Activated CD8-positive, alpha-beta memory T cell treated with anti-CD3 and anti-CD28 coated beads, Interleukin-2, amount 50 U/mL, for 4 hours (primary cell): ENCODE measurements at places on chromosomes 1 and 21.
A peak's percentile ranks its signal among the peaks of the same experiment; 100 is the strongest.

DNA sequence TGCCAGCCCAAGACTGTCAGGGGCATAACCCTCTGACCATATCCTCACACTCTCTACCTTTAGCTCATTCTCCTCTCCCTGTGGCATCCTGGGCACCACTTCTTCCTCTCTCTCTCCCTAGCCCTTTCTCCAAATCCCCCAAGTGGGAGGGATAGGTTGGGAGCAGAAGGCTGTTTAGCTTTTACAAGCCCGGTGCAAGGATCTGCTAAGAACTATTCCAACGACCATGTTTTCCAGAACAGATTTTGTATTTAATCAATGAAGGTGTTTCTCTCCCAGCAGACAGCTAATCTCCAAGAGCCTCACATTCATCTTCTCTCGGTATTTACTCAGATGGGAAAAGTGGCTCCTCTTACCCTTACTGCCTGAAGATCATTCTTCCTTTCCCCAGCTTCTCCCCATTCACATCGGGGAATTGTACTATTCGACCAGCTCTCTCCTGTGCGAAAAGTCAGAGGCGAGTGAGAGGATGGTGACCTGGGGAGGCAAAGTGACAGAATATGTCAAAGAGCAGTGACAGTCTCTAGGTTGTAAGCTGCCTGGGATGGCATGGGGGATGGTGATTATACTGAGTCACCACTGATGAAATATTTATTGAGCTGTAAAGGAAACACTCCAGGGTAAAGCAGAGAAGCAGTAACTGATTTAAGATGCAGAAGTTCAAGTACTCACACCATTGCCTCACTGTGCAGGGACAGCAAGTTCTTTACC, 47.0 kb upstream of the RBM15 start:
- no peak for DNase-seq

DNA sequence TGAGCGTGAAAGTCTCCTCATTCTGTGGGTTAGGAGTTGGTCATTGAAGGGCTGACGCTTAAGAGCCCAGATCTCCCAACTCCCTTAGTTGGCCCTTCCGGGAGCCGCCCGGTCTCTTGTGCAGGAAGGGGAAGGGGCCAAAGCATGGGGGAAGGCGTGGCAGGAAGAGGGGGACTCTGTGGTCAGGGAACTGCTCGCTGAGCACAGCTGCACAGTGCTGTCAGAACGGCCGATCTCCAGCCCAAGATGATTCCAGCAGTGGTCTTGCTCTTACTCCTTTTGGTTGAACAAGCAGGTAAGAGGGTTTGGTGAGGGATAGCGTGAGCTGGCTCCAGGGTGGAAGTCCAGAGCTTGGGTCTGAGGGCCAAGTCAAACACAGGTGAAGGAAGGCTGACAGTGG, at the start of gene FCER1G:
Gene FCER1G, plus strand, starts transcription at position 220 of the 400 bp plus-strand sequence. Its CDS starts 27 bp downstream, at position 247.
- no peak for DNase-seq

DNA sequence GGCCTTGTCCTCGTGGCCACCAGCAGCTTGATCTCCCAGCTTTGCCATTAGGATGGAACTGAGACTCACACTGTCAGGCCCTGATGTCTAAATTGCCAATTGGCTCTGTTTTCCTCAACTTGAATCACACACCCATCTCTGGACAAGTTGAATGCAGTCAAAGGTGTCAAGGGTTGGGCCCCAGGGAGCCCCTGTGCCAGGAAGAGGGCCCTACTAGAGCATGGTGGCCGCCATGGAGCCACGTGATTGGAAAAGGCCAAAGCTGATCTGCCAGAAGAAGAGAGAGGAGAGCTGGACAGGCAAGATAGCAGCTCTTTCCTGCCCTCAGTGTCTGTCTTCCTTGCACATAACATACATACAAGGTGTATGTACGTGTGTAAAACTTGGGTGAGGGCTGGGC, 54.9 kb upstream of the NEK2 start:
- no peak for DNase-seq

DNA sequence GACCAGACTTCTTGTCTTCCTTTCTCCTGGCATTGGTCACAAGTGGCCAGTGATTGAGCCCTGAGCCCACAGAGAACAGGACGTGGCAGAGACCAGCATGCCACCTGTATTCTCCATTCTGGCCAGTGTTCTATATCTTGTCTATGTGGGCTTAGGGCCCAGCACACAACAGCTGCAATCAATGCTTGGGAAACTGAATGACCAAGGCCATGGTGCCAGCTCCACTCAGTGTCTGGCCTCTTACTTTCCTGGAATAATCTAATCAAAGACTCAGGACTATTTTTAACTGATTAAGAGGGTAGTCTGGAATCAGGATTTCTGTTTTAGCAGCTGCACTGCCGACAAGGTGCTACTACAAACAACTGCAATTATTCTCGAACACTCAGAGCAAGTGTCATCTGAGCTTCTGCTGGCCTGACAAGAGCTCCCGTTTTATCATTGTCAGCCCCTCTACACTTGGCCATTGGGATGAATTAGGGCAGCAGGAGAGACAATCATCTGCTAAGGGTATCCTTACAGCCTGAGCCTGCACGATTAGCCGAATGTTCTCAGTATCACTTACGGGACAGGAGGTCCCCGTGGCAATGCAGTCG, 74.4 kb upstream of the GRIK3 start:
- DNase-seq, result no peak

DNA sequence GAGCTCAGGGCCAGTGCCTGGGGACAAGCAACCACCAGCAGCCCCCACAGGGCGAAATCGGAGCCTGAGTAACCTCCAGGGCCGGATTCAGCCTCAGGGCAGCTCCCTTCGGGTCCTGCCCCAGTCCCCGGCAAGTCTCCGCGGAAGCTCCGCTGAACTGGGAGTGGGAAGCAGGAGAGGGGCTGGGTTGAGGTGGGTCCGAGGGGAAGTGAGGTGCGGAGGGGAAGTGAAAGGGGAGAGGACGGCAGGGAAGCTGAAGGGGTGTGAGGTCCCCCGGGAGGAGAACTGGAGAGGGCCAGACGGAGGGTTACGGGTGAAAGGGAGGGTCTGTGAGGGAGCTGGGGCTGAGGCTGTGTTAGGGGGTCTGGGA, 560 bp downstream of the PADI2 start:
- DNase-seq, result no peak

DNA sequence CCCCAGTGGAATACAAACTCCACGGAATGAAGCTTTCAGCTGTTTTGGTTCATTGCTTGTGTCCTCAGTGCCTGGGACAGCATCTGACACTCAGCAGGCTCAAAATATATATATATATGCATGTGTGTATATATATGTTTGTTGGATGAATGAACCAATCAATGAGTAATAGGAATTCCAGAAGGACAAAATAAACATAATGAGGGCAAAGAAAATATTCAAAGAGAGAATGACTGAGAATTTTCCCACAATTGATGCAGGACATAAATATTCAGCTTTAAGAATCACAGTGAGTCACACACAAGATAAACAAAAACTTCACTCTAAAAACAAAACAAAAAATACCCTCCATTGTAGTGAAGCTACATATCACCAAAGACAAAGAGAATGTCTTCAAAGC, 64.0 kb downstream of the CHD5 start:
- no peak for DNase-seq

DNA sequence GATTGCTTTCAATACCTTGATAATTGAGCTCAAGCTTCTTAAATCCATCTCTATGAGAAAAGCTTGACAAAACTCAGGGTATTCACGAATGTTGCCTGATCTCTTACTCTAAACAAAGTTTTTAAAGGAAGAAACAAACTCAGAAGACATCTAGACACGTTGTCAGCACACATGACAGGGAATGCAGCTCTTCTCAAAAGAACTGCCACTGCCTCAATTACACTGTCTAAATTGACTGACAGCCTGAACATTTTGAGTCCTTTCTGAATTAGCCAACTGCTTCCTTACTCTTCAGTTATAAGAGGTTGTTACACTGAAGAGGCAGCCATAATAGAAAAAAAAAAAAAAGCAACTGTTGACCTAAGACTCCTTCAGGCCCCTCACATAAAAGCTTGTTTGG, 1646.7 kb upstream of the B3GALT2 start:
- DNase-seq, result no peak

DNA sequence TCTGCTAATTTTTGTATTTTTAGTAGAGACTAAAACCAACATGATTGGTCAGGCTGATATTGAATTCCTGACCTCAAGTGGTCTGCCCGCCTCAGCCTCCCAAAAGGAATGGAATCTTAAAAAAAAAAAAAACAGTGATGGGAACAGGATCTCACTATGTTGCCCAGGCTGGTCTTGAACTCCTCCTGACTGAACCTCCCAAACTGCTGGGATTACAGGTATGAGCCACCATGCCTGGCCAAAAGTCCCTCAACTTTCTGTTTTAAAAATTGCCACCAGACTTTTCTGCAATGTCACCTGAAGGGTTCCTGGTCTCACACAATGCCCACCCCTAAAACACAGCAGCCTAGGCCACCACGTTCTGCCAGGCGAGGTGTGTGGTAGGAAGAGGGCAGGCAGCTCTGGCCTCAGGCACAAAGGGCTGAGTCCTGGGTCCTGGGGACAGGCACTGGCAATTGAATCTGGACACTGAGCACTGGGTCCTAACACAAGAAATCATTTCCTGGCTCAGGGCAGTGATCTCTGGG, 21.2 kb upstream of the THRAP3 start:
- DNase-seq, result no peak

DNA sequence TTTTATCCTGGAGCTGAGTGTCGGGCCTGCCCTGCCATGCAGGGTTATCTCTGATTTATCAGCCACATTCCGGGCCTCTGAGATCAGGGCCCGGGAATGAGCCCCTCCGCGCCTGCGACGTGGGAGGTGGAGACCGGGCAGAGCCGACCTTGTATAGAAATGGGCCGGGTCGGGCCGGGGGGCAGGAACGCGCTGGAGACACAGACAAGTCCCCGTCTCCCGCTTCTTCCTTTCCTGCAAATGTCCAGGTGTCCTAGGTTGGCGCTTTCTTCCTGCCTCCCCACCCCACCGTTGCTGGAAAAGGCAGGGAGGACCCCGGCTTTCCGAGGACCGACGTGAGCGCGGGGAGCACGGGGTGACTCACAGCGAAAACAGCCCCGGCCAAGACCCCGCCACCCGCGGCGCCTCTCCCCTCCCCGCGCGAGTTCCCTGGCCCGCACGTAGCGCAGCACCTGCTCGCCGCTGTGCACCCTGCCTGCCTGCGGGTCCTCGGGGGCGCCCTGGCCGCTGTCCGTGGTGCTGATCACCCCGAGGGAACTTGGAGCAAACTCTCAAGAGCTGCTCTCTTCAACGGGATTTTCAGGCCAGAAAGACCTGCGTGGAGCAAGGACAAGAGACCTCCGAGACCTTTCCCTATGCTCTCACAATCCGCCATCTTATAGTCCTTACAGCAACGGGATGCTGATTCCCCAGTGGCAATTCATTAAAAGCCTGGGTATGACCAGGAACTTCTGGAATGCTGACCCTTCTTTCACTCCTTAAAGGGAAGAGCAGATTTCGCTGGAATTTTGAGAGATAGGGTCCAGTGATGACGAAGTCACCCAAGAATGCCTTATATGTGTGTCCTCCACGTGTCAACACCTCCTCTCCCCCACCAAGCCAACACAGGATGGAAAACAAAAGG, 475 bp upstream of the NPPB start:
- peak; percentile 65 for DNase-seq

DNA sequence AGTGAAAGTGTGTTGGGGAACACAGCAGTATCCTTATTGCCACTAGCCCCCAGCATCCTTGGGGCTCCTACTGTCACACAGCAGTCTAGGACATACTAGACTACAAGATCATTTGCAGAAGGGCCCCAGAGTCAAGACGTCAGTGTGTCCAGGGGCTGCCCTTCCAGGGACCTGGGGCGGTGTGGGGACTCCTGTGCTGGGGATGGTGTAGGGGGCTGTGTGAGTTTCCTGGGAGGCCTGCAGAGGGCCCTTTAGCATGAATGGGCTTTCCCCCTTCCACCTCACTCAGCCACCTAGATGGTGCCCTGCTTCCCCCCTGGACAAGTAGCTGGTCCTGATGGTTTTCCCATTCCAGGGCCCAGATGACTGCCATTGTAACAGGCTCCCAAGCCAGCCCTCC, 17.5 kb upstream of the KIF21B start:
- DNase-seq, result no peak

DNA sequence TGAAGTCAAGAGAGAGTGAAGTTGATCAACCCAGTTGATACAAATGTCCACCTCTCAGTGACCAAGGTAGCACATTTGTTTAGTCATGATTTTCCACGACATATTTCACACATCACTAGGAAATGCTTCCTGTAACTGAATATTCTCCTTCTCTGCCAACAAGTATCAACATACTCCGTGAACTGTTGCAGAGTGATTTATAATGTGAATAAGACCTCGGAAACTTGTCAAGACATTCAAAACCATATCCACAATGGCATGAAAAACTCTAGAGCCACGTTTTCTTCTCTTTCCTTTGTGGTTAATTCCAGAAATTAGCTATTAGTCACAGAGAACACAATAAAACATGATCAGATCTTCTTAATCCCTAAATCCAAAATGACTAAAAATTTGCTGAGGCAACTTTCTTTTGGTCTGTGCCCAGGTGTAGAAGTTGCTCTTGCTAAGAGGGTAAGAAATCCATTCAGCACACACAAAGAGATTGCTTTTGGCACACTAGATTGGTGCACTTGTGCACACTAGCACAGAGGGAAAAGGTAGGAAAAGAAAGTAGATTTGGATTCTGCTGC, 244.3 kb upstream of the NRIP1 start:
- DNase-seq, result no peak

DNA sequence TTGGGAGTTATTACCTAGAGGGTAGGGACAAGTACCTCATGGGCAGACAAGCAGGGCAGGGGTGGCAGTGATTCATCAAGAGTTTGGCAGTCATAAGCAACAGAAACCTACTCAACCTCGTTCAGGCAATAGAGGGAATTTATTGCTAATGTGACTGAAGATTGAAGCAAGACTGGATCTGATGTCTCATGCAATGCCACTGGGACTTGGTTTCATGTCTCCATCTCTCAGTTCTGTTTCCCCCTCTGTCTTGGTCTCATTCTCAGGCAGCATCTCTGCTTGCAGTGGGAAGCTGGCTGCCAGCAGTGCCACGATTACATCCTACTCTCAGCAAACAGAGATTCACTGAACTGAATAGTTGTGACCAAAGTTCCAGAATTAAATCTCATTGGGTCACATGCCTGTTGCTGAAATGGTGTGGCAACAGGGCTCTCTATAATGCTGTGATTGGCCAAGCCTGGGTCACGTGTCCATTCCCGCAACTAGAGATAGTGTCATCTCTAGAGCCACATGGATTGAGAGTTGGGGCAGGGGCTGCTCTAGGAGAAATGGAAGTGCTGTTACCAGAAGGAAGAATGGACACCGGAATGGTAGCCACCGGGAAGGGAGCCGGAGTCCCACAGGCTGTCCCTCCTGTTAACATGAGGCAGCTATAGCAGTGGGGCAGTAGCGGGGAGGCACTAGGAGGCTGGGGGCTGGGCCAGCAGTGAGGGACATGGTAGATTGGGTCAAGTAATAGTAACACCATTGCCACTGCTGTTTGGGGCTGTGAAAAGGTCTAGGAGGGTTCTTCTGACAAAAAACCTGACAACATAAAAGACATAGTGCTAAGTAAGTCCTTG, 3.9 kb upstream of the CDC42 start:
- no peak for DNase-seq
